ENCODE measurements at places on chromosomes 1 and 21.

GRCh38 chr1:77888081-77888780 is at the start of gene NEXN:
Gene NEXN (plus strand): TSS chr1:77888624. CDS start chr1:77916107, 27,483 bp downstream.
- peak; percentile 86 for DNase-seq

DNA sequence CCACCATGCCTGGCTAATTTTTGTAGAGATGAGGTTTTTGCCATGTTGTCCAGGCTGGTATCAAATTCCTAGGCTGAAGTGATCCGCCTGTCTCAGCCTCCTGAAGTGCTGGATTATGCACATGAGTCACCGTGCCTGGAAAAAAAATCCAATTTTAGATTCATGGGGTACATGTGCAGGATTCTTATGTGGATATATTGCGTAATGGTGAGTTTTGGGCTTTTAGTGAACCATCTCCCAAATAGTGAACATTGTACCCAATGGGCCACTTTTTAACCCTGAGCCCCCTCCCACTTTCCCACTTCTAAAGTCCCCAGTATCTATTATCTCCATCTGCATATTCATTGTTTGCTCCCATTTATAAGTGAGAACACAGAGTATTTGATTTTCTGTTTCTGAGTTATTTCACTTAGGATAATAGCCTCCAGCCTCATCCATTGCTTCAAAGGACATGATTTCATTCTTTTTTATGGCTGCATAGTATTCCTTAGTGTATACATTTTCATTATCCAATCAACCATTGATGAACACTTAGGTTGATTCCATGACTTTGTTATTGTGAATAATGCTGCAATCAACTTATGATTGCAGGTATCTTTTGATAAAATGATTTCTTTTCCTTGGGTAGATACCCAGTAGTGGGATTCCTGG is 104.4 kb downstream of the MAP3K21 start:
- DNase-seq, result no peak

GRCh38 chr1:9494936-9495758 is 44.1 kb upstream of the SLC25A33 start:
- peak; percentile 47 for DNase-seq

- DNase-seq, result peak; percentile 92
Measured at GRCh38 chr1:86788300-86789206, 84.2 kb downstream of the SH3GLB1 start.

- peak; percentile 11 for DNase-seq
Measured at GRCh38 chr1:151720554-151720953, 768 bp upstream of the RIIAD1 start.

GRCh38 chr1:208851366-208851765 is 607.2 kb upstream of the PLXNA2 start:
- peak; percentile 48 for DNase-seq

DNA sequence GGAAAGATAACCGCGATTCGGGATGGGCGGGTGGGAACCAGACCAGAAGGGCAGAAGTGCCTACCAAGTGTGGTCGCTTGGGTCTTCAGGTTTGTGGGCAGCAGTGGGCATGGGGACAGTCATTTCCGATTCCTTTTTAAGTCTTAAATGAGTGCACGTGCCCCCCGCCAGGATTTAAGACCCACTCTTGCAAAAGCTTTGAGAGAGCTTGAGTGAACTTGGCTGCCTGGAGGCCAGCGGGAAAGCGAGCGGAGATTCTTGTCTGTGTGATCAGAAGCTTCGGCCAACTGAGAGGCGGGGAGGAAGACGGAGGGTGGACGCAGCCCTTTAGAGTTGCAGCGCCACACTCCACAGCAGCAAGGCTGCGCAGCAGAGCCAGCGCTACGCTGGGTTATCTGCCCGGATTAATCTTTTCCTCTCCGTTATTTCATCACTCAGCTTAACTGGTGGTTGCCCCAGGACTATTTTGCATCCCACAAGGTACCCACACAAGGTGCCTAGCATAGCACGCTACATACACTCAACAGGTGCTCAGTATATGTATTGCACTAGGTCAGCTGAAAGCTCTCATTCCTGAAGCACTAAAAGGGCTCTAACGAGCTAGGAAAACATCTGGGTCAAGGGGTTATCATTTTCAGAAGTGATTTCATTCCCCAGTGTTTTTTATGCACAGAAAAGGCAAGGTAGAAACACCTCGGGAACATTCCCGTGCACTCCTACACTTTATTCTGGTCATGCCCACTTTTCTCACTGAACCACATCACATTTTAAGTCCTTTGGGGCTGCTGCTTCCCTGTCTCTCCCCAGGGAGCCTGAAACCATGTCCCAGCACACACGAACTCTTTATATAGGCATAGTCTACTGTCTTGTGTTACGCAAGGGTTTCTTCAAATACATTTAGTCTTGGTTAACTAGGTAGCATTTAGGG is 1.5 kb upstream of the BATF3 start:
- peak; percentile 30 for DNase-seq

DNA sequence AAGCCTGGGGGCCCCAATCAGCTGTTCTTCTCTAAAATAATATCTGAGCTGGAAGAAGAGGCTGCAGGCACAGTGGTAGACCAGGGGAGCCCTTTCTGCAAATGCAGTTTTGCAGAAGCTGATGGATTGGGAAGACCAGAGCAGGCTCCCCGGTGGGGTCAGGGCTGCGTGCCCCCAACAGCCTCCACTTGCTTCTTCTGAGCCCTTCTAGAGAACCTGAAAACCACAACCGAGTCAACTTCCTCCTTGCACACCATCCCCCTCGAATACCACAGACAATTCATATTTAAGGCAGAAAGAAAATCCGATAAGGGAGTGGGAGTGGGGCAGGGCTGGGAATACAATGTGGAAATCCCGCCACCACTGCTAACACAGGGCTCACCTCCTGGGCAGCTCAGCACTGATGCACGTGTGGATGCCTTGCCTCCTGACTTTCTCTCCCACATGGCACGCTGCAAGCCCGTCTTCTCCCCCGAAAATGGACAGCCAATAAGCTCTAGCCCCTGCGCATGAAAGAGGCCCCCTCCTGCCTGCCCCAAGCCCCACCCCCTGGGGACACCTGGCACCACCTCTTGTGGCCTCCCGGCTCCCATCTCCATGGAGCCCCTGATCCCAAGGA is 25.4 kb upstream of the ALDH4A1 start:
- peak; percentile 79 for DNase-seq

GRCh38 chr1:26401891-26402290 is 8.7 kb upstream of the LIN28A start:
- DNase-seq, result no peak

DNA sequence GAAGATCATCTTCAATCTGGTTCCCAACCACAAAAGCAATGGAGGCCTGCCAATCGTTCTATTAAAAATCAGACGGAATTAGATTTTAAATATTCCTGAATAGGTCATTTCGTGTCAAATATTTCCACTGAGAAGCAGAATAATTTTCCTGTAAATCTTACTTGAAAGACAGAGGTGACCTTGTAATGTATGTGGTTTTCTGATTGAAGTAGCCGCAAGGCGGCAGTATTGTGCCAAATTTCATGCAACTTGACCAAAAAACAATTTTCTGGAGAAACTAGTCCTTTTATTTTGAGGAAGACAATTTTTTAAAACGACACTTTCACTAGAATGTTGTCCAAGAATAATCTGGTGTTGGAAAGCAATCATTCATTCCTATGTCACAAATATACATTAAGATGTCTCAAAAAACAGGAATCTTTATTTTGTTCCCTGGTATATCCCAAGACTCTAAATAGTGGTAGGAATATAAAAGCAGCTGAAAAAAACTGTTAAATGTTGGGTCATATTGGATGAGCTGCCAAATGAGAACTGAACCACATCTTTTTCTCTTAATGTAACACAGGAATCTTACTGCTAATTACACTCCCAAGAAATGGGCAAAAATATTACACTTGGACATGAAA is 33.6 kb downstream of the SPAG17 start:
- DNase-seq, result peak; percentile 66

GRCh38 chr1:193131266-193131860 is 9.5 kb downstream of the CDC73 start:
- no peak for DNase-seq

Measured in fibroblast of skin of right biceps (primary cell).